ENCODE measurements at places on chromosomes 5 and 9.
A peak's percentile ranks its signal among the peaks of the same experiment; 100 is the strongest.

DNA sequence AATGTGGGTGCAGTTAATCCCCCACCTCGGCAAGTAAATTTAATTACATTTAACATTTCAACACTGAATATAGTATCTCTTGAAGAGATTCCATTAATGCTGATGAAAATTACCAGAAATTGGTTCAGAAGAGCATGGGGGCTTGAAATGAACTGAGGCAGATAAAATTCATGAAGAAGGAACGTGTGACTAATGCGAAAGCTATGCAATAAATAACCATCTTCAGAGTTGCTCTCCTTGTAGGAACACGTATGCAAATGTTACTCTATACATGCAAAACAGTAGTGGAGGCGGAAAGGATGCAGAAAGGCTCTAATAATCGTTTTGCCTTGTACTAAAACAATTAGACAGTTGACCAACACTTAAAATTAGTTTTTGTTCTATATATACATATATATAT is 320.2 kb downstream of the CTNND2 start:
- DNase-seq = no peak

- DNase-seq = no peak
Measured at GRCh38 chr5:122779451-122779850, 4.6 kb downstream of the SNX2 start.

DNA sequence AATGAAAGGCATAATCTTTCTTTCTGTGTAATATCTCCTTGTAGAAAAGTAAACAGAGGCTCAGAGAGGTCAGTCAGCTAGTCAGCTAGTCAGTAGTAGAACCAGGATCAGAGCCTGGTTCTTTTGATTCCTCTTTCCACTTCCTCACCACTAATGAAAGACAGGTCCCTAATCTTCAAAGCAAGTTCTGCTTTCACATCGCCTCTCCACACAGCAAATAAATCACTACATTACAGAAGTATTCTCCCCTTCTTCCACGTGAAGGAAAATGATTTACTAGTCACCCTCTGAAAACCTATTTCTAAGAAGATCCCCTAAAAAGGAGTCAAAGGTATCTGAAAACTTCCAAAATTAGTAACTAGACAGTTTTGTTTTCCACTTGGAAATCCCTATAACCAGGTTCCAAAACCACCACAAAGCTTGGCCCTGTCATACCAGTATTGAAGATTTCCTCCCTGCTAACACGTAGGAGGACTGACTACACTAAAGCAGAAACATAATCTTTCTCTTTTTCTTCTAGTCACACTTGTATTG is 140.5 kb upstream of the TARS1 start:
- DNase-seq = peak; percentile 86

DNA sequence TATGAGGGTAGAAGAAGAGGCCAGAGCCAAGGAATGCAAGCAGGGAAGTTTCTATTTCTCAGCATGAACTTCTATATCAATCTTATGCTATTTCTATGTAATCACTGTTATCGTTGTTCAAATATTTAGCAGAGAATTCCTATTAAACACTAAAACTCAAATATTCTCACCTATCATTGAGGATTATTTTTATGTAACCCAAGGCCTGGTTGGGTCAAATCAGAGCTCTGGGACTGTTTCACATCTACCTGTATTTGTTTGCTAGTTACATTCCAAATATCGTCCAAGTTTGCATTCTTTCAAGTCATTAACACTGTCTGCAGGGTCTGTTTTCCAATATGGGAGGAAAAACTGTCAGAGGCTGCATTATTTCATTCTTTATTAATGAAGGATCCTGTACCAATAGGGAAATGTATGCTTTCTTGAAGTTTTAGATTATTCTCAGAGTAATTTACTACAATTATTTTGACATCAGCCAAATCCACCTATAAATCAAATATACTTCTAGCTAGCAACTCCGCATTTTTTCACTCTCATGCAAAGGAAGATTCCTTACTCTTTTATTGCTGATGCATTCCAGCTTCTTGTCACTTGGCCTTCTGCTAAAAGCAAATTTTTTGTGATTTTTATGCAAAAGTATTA is 52.2 kb downstream of the LURAP1L start:
- DNase-seq = no peak

GRCh38 chr9:38339087-38339486 is 53.4 kb upstream of the ALDH1B1 start:
- DNase-seq = peak; percentile 48

GRCh38 chr5:161846746-161847145 is 1.2 kb upstream of the GABRA1 start:
- peak; percentile 5 for DNase-seq

- DNase-seq = no peak
Measured at GRCh38 chr9:136759001-136759400, 958 bp upstream of the LCN8 start.

- no peak for DNase-seq
Measured at GRCh38 chr5:17214893-17215292, 2.5 kb upstream of the BASP1 start.

GRCh38 chr5:135009736-135010501 is 24.1 kb downstream of the PITX1 start:
- no peak for DNase-seq

DNA sequence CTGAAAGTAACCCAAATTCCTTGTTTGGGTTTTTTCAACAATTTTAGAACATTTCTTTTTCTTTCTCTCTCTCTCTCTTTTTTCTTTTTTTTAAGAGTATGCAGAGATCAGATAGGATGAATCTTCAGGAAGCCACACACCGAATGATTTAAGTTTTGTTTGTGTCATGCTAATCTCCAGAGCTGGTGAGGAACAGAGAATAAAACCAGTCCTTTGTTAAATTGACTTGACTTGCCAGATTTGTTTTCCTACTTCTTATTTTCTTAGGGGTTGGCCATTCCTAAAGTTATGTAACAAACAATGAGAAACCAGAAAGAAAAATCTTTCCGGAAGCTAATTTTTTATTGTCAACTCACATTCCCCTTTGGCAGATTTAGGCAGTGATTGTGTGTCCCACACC is 1669.3 kb upstream of the CDH6 start:
- DNase-seq = no peak

Measured in suppressor macrophage treated with lipopolysaccharide for 1 hour (primary cell).